ENCODE measurements at places on chromosomes 5 and 9. TPM values are rescaled to one million over a fixed set of nuclear protein-coding genes. Genes with fewer than 3 reads are reported as not detected.

CRHBP gene
- 2.0 TPM for polyA plus RNA-seq

MAN1B1 gene
- polyA plus RNA-seq, result 62.2 TPM

MRPL22 gene
- polyA plus RNA-seq, result 81.4 TPM

HAVCR1 gene
- polyA plus RNA-seq, result 3.1 TPM

TMEM252 gene
- polyA plus RNA-seq, result 0.26 TPM

KLF4 gene
- 64.9 TPM for polyA plus RNA-seq

MYOZ3 gene
- 10.4 TPM for polyA plus RNA-seq

PCDHA8 gene
- 0.24 TPM for polyA plus RNA-seq

GOLGA2 gene
- 79.8 TPM for polyA plus RNA-seq

- H3K27me3 ChIP-seq, result no peaks in the 10 kb centered on the region
- H3K27ac ChIP-seq, result no peak overlapping the region
- H3K4me3 ChIP-seq, result no peak overlapping the region
- DNase-seq, result no peak
- no peaks in the 10 kb centered on the region for H3K4me1 ChIP-seq
- H3K36me3 ChIP-seq, result no peaks in the 10 kb centered on the region
Observed at GRCh38 chr5:115702025-115702424, 76.2 kb upstream of the TMED7 start.

DNA sequence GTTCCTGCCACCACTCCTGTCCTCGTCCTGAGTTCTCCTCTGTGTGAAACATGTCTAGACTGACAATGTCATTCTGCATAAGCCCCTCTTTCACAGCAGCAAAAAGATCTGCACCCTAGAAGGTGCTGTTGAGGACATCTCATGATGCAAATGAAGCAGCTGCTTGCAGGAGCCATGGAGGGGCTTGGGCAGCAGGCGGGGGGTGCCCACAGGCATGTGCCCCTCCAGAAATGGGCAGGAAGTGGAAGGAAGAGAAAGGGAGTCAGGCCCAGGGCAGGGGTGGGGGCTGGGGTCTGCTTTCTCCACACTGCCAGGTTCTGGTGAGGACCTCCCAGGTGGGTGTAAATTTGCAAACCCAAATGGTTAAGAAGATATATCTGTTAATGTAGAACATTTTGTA lies 54.5 kb upstream of the KCNMB1 start:
- H3K4me1 ChIP-seq, result no peaks in the 10 kb centered on the region
- no peaks in the 10 kb centered on the region for H3K27me3 ChIP-seq
- no peak for DNase-seq
- H3K4me3 ChIP-seq, result no peak overlapping the region

DNA sequence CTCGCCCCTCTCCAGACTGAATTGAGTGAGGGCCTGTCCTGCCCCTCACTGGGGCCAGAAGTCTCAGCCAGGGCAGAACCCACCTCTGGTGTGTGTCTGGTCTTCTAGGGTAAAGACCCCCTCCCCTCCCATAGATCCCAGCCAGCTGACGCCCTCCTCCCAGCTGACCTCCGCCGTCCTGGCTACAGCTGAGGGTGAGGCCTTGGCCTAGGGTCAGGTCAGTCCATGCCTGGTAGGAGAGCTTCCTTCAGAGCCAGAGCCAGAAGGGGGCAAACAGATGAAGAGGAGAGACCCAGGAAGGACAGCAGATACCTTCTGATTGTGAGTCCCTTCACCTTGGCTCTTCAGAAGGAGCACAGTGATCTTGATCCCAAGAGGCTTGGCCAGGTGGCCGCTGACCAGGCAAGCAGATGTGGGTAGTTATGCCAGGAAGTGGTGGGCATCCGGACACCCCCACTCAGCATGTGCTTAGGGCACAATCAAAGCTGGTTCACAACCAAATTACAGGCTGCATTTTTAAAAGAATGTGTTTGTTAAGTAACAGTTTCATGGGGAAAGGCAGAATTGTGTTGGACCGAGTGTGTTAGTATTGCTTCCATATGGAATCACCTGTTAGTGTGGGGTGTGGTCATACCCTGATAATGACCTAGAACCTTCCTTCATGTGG lies 29.9 kb downstream of the JADE2 start:
- DNase-seq, result no peak
- H3K27ac ChIP-seq, result peak overlapping the region; percentile 65
- H3K27me3 ChIP-seq, result no peaks in the 10 kb centered on the region

GRCh38 chr9:112050544-112051475 lies 124.3 kb downstream of the SUSD1 start:
- H3K27ac ChIP-seq, result no peak overlapping the region
- peak; percentile 77 for DNase-seq
- no peaks in the 10 kb centered on the region for H3K36me3 ChIP-seq

DNA sequence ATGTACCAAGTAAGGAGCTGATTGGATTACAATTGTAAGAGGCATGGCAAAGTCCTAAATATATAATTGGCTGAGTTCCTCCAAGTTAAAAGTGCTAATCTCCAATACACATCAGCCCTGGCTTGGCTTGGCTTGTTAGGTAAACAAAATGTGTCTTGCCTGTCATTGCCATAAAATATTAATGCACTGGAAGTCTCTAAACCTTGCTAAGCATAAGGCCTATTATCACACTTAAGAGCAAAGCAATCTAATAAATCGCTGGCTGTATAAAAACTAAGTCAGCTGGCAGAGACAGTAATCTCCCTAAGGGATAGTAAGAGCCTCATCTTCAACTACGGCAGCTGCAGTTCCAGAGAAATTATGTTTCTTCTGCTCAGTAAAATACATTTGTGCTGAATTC lies 418.6 kb upstream of the GRAMD2B start:
- no peak for DNase-seq
- H3K27me3 ChIP-seq, result no peaks in the 10 kb centered on the region
- H3K4me3 ChIP-seq, result no peak overlapping the region
- peaks cover 18% of the 10 kb centered on the region for H3K4me1 ChIP-seq

DNA sequence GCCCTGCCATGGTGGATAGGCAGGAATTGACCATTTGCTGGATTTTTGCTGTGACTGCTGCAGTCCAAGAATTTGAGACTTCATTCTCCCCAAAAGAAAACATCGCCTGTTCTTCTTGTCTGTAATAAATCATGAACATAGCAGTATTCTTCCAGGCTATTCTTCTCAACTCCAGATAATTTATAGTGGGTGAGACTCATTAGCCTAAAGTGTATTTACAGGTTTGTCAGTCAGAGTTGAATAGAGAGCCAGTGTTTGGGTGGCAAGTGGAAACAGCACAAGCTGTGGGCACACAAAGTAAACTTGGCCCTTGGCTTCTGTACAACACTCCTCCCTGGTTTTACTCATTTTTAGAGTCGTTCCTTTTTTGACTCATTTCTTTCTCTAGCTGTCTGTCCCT lies 128.2 kb upstream of the VCAN start:
- H3K4me3 ChIP-seq, result no peak overlapping the region
- no peaks in the 10 kb centered on the region for H3K27me3 ChIP-seq
- no peak for DNase-seq
- no peaks in the 10 kb centered on the region for H3K36me3 ChIP-seq

DNA sequence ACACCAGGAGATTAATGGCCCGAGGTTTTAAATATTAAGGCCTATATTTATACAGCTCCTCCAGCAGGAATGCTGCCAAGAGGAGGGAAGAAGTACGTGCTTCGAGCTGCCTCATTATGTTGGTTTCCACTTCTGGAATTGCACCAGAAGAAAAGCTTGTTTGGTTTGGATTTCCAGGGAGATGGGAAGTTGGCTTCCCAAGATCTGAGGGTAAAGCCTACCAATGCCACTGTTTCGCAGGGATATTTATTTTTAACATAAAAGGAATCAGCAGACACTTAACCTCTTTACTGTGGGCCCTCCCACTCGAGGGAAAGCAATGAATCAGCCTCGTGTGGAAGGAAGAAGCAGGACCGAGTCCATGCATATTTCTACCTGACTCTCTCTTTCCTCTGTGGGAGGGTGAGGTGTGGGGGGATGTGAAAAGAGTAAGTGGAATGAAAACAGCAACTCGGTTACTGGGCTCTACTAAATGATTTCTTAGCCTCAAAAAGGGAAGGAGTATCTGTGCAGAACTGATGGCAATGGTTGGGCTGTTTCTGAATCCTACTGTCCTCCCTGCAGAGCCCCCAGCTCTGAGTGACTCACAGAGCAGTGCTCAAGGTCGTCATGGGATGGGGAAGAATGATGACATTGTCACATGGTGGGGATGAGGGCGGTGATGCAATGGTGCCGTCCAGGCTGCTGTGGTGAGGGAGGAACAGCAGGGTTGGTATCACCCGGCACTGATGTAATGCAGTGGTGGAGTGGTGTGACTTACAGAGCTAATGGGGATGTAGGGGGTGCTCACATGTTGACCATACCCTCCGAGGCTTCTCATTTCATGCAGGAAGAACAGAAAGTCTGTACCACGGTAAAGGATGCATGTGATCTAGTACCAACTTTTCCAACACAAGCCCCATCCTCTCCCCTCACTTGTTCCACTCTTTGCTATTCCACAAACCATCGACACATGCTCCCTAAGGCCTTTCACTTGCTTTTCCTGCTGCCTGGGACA lies 215.0 kb upstream of the PANK3 start:
- H3K27me3 ChIP-seq, result no peaks in the 10 kb centered on the region
- H3K4me1 ChIP-seq, result no peaks in the 10 kb centered on the region
- no peak overlapping the region for H3K27ac ChIP-seq
- no peaks in the 10 kb centered on the region for H3K36me3 ChIP-seq
- DNase-seq, result no peak

GRCh38 chr5:181005791-181006190 lies 17.1 kb downstream of the BTNL3 start:
- no peaks in the 10 kb centered on the region for H3K27me3 ChIP-seq
- H3K4me1 ChIP-seq, result no peaks in the 10 kb centered on the region
- H3K36me3 ChIP-seq, result no peaks in the 10 kb centered on the region
- no peak overlapping the region for H3K4me3 ChIP-seq

DNA sequence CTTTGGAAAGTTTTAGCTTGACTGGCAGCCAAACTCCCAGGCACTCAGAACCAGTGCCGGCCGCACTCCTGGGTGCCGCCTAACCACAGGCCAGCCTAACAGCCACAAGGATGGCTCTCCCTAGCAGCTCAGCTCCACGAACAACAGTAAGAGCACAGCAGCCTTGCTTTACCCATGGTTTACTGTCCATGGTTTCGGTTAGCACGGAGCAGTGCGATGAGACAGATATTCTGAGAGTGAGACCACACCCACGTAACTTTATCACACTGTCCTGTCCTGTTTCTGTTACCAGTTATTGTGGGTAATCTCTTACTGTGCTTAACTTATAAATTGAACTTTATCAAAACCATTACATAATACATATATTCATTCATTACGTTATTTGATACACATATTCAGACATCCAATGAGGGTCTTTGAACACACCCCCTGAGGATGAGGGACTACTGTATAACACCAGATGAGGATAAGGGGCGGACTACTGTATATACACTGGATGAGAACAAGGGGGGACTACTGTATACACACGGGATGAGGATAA lies 12.4 kb downstream of the CLPTM1L start:
- DNase-seq, result no peak
- H3K4me3 ChIP-seq, result no peak overlapping the region
- H3K27me3 ChIP-seq, result no peaks in the 10 kb centered on the region
- H3K27ac ChIP-seq, result no peak overlapping the region
- no peaks in the 10 kb centered on the region for H3K36me3 ChIP-seq

GRCh38 chr9:37984672-37985611 lies 81.0 kb upstream of the SLC25A51 start:
- no peaks in the 10 kb centered on the region for H3K27me3 ChIP-seq
- H3K36me3 ChIP-seq, result no peaks in the 10 kb centered on the region
- no peak for DNase-seq
- H3K27ac ChIP-seq, result no peak overlapping the region
- no peak overlapping the region for H3K4me3 ChIP-seq
- H3K4me1 ChIP-seq, result no peaks in the 10 kb centered on the region

- no peaks in the 10 kb centered on the region for H3K27me3 ChIP-seq
- no peaks in the 10 kb centered on the region for H3K4me1 ChIP-seq
- H3K4me3 ChIP-seq, result no peak overlapping the region
- no peaks in the 10 kb centered on the region for H3K36me3 ChIP-seq
Observed at GRCh38 chr9:36893184-36893583, 140.9 kb downstream of the PAX5 start.

DNA sequence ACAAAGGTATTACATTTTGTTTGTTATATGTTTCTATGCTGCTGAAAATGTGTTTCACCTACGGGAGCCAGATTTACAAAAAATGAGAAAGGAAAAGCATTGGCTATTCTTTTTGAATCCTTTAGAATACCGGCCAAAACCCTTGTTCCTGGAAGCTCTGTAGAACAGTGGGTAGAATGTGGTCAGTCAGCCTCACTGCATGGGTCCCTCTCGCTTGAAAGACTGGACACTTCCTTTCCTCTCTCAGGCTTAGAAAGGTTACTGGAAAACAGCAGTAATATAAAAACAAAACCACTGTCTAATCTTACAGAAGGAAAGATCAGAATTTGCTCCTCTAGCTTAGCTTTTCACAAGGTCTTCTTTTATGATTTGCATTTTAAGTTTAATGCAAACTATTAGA lies 45.1 kb downstream of the OSTF1 start:
- H3K27ac ChIP-seq, result no peak overlapping the region
- no peaks in the 10 kb centered on the region for H3K4me1 ChIP-seq
- H3K36me3 ChIP-seq, result no peaks in the 10 kb centered on the region
- DNase-seq, result no peak
- no peaks in the 10 kb centered on the region for H3K27me3 ChIP-seq

DNA sequence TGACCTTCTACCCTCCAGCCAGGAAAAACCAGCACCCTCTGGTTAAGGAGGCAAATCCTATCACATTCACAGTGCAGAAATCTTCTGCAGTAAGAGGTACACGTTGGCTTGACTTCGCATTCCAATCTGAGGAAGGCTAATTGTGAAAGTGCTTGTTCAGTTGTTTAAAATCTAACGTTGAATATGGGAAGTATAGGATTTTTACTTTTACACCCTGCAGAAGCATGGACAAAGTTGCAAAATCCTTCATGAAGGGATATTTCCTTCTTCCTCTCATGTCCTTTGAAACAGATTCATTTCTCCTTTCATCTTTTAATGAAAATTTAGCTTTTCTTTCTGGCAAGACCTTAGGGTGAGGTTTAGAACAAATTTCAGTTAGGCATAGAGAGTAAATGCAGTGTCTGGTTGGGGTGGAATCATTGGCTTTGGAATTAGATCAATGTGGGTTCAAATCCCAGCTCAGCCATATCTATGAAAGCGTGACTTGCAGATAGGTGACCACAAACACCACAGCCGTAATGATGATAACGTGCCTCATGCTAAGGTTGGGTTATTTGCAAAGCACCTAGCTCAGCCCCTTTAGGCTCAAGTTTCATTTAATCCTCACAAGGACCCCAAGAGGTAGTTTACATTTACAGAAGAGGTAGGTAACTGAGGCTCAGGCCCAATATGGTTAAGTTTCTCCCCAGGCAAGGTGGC lies 42.2 kb upstream of the C5orf58 start:
- no peak overlapping the region for H3K4me3 ChIP-seq
- H3K4me1 ChIP-seq, result no peaks in the 10 kb centered on the region
- H3K27ac ChIP-seq, result no peak overlapping the region
- no peaks in the 10 kb centered on the region for H3K36me3 ChIP-seq
- DNase-seq, result no peak

DNA sequence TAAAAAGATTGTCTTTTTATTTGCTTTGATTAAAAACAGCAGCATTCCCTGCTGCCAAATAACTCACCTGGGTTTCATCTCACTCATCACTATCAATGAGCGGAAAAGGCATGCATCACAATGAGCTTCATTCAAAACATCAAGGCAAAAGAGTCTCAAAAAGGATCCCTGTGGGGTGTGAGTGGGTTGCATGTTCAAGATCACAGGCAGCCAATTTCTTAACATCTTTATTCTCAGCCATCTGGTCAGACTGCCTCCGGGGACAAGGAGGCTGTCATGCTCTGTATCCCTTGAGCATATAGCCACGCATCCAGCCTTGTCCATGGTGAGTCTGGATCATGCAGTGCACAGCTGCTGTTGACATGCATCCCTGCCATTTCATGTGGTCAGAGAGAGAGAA lies 117.1 kb downstream of the ICE1 start:
- no peak overlapping the region for H3K27ac ChIP-seq
- no peaks in the 10 kb centered on the region for H3K36me3 ChIP-seq
- DNase-seq, result no peak
- no peaks in the 10 kb centered on the region for H3K4me1 ChIP-seq
- no peak overlapping the region for H3K4me3 ChIP-seq

All from testis (tissue), 5 donors.